ENCODE measurements at places on chromosomes 2 and 18. TPM values are rescaled to one million over a fixed set of nuclear protein-coding genes. Genes with fewer than 3 reads are reported as not detected.
A peak's percentile ranks its signal among the peaks of the same experiment; 100 is the strongest.

DNA sequence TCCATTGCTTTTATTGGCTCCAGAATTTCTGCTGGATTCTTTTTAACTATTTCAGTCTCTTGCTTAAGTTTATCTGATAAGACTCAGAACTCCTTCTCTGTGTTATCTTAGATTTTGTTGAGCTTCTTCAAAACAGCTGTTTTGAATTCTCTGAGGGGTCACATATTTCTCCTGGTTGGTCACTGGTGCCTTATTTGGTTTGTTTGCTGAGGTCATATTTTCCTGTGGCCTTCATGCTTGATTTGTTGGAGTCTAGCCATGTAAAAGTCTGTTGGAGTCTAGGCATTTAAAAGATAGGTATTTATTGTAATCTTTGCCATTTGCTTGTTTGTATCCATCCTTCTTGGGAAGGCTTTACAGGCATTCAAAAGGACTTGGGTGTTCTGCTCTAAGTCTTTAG lies 398.7 kb downstream of the DSEL start:
- DNase-seq, result no peak

The CYBRD1 gene
- total RNA-seq, result 38.0 TPM

DNA sequence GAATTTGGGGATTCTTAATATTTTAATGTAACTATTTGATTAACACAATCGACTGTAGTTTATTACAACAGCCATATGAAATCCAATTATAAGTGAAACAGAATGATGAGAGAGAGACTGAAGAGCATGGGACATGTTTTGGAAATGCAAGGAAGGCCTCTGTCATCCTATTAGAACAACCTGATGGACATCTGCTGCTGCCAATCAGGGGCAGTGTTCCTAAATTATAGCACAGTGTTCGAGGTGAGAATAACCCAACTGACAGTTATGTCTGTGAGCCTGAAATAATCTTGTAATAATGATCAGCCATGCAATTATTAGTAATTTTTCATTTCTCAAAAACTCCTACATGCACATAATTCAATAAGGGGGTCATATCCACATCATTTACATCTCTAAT lies 73.6 kb downstream of the CCDC141 start:
- no peak for DNase-seq

The TET3 gene
- total RNA-seq, result 4.7 TPM

DNA sequence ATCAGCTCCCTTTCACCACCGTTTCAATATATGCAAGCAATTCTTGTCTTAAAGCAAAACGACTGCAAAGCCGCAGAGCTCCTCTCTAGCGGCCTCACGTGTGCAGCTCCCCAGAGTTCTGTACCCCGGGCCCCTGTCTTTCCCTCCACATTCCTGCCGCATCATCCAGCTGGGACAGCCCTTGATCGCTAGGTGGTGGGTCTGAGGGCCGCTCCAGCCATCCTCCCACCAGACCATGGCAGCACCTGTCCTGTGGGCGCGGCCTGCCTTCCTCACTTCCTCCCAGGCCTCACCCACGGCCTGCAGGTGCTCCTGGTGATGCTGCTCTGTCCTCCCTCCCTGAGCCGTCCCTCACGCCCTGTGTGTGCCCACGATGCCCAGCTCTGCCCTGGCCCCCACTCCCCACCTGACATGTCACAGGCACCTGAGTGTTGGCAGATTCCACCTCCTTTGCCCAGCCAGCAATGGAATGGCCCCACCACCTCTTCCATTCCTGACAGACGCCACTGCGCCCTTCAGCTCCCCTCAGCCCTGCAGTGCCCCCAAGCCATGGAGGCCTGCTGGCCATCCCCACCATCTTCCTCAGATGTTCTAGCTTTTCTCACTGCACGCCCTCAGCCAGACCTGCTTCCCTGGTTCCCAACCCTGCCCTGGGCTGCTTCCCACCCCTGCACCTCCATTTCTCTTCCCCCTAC lies 15.3 kb upstream of the ALLC start:
- no peak for DNase-seq

The ANKRD29 gene
- total RNA-seq, result 8.9 TPM

- DNase-seq, result no peak
Observed at GRCh38 chr2:66948234-66948633, 448.9 kb upstream of the ETAA1 start.

GRCh38 chr2:168550670-168551069 lies 94.6 kb downstream of the CERS6 start:
- no peak for DNase-seq

GRCh38 chr2:110948027-110948674 lies 172.6 kb upstream of the BCL2L11 start:
- peak; percentile 48 for DNase-seq

GRCh38 chr2:133082034-133082433 lies 412.0 kb upstream of the LYPD1 start:
- no peak for DNase-seq

GRCh38 chr18:13107074-13107473 lies 111.5 kb upstream of the LDLRAD4 start:
- no peak for DNase-seq

DNA sequence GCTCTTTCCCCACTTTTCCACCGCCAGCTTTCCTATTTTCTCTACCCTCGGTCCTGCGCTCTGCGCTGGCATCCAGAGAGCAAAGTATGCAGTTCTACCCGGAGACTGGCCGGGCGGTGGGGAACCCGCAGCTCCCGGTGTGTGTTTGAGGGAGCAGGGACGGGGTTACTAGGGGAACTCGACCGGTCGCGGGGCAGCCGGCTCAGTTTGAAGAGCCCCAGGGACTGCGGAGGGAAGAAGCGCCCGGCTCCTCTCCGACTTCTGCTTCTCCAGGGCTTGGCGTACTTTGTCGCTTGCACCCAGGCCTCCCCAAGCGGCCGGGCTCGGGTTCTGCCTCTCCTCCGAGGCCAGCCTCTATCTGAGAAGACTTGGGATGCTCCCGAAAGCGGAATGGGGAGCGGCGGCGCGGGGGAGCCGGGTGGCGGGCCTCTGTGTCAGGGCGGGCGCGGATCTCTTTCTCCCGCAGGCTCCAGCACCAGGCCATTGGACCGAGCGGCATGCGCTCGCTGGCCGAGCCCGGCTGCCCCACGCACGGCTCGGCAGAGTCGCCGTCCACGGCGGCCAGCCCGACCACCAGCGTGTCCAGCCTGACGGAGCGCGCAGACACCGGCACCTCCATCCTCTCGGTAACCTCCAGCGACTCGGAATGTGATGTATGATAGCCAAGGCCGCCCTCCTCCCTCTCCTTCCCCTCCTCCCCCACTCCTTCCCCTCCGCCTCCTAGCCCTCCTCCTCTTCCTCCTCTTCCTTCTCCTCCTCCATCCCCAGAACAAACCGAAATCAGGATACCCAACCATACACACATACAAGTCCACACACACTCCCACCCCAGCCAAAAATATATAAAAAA lies 2.8 kb downstream of the SIX3 start:
- no peak for DNase-seq

GRCh38 chr2:49931241-49931640 lies 776.9 kb upstream of the FSHR start:
- DNase-seq, result no peak

GRCh38 chr2:49113046-49113445 lies 41.3 kb downstream of the FSHR start:
- DNase-seq, result no peak

The PROC gene
- total RNA-seq, result 1.3 TPM

- DNase-seq, result no peak
Observed at GRCh38 chr2:239293775-239294430, 106.9 kb downstream of the HDAC4 start.

DNA sequence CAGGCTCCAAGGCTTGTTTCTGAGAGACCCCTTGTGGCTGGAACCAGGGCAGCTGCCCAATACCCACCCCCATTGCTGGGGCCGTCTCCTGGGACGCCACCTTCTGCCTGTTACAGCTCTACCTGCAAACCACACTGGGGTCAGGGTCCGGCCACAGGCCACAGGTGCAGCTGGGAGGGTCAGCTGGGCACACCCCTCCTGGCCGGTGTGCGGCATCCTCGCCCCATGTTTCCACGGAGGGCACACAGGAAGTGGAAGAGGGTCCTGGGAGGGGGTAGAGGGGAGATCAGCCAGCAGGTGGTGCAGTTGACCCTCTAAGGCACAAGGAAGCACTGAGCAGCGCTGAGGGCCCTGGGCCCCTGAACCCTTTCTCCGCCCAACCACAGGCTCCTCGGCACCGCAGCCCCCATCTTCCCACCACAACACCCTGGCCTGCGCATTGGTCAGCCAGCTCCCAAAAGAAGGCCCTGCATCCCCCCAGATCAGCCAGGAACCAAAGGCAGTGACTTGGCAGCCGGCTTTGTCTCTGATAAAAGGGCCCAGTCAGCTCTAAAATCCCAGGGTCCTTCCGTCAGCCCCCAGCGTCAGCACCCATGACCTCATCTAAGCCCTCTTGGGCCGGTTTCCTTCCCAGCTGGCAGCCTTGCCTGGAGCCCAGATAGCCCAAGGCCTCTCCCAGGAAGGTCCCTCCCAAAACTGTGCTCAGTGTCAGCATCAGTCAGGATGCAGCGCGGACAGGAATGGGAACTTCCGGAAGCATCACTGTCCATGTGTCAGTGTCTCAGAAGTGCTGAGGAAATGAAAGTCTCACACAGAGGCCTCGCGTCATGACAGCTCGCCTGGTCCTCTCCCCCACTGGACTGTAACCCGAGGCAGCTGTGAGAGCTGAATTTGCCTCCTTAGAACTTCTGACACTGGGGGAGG lies 1.7 kb downstream of the ERFE start:
- DNase-seq, result no peak

The EVA1A gene
- 13.8 TPM for total RNA-seq

- DNase-seq, result peak; percentile 14
Observed at GRCh38 chr2:220034426-220035130, 407.1 kb downstream of the SLC4A3 start.

- no peak for DNase-seq
Observed at GRCh38 chr2:20544153-20544747, 97.4 kb downstream of the RHOB start.

The CYP27A1 gene
- not detected for total RNA-seq

The ARHGAP25 gene
- 0.56 TPM for total RNA-seq

- DNase-seq, result no peak
Observed at GRCh38 chr2:18558458-18558857, 2.0 kb downstream of the RDH14 start.

DNA sequence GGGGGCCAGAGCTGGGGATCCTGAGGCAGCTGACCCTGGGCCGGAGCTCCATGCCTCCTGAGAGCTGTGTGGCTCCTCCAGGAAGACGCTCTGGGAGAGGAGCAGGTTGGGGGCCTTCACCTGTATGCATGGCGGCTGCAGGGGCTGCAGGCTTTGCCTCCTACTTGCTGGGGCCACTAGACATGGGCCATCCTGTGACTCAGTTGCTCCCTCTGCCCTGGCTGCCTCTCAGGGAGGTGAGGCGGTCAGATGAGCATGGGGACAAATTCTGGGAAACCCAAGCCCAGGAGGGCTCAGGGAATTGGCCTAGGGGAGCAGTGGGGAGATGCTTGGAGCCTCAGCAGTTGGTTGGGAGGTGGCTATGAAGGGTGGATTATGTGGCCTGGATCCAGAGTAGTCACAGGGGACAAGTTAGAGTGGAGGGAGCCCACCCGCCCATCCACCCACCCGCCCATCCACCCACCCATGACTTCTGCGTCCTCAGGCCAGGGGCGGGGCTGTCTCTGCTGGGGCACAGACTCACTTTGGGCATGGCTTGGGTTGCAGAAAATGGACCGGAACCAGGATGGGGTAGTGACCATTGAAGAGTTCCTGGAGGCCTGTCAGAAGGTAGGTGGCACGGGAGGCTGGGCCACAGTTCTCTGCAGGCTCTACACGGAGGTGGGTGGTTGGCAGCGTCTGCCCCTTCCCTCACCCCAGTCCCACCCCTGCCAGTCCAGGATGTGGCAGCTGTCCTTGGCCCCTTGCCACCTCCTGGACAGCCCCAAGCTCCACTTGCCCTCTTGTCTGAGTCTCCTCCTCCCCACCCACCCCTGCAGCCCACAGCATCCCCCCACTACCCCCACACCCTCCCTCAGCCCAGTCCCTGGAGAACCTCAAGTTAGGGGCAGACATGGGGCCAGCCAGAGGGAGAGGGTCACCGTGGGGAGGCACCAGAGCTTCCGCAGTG lies 19.5 kb upstream of the FAHD2A start:
- no peak for DNase-seq

The CHST10 gene
- 14.9 TPM for total RNA-seq

DNA sequence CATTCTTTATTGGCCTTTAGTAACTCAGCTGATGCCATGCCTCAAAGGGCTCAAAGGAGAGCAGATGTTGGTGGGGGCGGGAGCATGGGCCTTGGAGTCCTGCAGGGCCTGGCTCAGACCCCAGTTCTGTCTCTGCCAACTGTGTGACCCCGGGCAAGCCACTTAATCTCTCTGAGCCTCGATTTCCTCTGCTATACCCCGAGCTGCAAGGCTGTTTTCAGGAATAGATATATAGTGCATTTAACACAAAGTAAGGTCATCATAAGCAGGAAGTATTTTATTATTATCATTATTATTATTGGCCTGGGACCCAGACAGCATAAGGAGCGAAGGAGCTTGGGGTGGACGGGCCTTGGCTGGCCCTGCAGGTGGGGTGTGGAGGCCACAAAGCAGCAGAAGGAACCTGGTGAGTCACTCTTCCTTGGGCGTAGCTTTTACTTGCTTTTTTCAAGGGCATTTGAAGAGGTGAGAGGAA lies 162.7 kb downstream of the INHBB start:
- DNase-seq, result no peak

GRCh38 chr2:207140265-207140664 lies 25.5 kb downstream of the KLF7 start:
- no peak for DNase-seq

The BUB1 gene
- total RNA-seq, result 57.7 TPM

DNA sequence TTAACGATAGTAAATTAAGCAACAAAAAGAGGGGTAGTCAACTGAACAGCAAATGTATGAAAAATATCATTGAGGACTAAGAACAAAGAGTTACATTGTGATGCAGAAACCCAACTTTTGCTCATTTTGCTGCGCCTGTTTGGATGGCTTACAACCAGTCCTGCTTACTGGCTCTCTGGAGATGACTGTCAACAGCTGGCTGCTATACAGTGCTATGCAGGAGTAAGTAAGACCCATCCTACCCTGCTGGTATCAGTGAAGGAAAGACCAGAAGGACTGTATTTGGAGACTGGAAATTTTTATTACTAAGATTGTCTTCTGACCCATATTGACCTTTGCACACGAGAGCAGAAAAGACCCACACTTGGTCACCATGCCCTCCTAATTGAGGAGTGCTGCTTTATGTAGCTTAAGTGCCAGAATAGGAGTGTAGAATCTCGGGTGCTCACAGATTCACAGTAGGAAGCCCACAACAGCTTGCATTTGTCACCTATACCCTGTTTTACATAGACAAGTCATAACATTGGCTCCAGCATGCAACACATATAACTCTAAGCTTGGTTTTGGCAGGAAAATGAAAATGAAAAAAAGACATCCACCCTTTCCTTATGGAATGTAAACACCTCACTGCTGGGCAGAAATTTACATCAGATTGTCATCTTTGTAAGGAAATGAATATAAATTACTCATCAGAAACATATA lies 1915.0 kb upstream of the CELF4 start:
- no peak for DNase-seq

- DNase-seq, result no peak
Observed at GRCh38 chr2:44186810-44187209, 18.1 kb downstream of the PPM1B start.

DNA sequence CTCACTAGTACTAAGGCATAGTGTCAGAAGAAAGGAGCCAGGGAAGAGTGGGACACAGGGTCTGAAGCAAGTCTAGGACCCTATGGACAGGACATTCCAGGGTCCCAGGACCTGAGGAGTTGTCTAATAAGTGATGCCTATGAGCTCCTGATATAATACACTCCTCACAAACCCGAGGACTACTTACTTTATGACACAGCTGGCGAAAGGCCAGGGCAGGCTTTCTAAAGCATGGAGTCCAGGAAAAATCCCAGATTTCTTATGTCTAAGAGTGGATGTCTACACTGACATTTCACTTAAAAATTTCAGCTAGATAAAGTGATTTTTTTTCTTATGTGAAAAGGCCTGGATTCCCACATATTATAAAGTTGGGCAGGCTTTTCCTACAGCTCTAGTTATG lies 502.2 kb upstream of the SETBP1 start:
- no peak for DNase-seq
